ENCODE measurements at places on chromosomes 13 and 19.

DNA sequence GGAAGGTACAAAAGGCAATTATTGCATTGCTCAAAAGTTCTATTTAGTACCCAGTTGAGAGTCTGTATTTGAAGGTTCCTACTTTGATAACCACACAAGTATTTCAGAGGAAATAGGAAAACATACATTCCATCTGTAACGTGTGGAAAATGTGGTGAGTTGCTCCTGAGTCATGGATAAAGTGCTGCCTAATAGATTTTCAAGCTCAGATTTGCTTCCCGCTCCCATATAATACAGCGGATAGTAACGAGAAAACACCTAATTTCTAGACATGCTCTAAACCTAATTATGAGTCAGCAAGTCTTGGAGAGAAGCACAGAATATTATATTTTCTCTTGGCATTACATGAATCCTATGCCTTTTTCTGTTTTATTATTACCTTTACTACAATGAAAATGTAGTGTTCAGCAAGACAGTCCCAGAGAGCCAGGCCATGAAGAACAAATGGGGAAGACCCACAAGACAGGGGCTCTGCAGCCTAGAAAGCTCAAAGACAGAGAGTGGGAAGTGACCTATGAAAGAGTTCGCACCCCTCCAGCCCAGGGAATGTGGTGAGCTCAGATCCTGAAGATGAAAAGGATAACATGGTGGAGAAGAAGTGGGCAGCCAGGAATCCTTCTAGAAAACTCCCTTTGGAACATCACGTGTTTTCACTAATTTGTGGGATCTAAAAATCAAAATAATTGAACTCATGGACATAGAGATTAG lies 116.1 kb downstream of the STARD13 start:
- no peak for DNase-seq

- DNase-seq = no peak
These were observed 171.4 kb downstream of the OXGR1 start for GRCh38 chr13:96822895-96823294.

DNA sequence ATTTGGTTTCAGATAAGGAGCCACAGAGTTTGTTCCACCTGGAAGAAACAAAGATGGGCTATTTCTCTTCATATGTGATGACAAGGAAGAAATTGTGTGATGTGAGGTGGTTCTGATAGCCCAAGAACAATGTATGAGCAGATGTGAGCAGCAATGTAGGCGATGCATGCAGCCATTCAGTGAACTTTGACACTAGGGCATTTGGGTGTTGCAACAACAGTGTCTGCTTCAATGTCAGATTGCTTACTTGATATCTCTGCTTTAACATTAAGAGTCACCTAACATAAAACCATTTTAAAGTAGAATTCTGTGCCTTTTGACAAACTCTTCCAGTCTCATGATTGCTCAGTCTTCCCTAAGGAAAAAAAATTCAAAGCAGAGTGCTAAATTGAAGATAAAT lies 865.4 kb downstream of the SLITRK6 start:
- DNase-seq = no peak

GRCh38 chr19:9018163-9018875 lies 8.1 kb upstream of the MUC16 start:
- no peak for DNase-seq

DNA sequence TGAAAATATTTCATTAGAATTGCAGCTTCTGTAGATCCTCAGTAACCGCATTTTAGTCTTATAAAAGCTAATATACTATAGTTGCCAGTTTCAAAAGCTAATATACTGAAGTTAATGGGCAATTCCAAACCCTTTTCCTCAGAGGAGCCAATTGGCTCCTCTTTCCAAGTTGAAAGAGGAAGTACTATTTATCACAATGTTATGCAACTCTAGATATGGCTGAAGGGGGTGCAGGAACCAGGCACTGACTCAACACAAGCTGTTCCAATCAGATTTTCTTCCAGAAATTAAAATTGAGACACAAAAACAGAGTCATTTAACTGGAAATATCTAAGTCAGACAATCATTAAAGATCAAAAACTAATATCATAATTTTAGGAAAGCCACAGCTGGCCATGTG lies 258.9 kb downstream of the PCDH20 start:
- DNase-seq = no peak

DNA sequence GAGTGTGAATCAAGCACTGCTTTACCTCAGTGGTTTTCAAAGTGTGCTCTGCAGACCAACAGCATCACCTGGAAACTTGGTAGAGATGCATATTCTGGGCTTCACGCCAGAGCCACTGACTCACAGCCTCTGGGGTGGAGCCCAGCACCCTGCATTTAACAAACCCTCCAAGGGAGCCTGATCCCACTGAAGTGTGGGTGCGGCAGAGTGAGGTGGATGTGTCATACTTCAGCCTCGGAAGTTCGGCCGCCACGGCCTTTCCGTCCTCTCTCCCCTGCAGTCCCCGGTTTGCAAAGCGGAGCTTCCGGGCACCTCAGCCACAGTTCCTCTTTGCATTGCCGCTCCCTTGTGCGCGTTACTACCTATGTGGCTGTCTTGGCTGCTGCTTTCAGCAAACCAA lies 33.3 kb upstream of the MICU2 start:
- DNase-seq = no peak

GRCh38 chr13:30803749-30804148 lies 68.4 kb downstream of the ALOX5AP start:
- DNase-seq = no peak

- no peak for DNase-seq
These were observed 2.0 kb upstream of the GPR18 start for GRCh38 chr13:99260216-99260615.

DNA sequence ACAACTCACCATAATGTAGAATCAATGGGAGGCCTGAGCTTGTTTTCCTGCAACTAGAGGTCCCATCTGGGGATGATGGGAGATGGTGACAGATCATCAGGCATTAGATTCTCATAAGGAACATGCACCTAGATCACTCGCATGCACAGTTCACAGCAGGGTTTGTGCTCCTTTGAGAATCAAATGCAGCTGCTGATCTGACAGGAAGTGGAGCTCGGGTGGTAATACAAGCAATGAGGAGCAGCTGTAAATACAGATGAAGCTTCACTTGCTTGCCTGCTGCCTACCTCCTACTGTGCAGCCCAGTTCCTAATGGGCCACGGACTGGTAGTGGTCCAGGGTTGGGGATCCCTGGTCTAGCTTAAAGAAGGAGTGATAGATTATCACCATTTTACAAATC lies 33.0 kb downstream of the KPNA3 start:
- DNase-seq = no peak

DNA sequence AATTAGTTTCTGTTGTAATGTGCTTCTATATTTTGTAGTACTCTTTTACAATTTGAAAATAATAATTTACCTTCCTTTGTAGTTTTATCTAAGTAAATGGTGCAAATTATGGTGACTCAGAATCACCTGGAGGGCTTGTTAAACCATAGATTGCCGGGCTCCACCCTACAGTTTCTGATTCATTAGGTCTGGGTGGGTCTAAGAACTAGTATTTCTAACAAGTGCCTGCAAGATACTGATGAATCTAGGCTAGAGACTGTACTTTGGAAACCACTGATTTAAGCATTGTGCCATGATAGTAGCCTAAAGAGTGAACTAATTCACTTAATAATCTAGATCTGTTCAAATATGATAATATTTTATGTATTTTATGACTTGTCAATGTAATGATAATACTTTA lies 437.4 kb upstream of the SPRY2 start:
- DNase-seq = no peak

All from stimulated activated CD4-positive, alpha-beta T cell treated with anti-CD3 and anti-CD28 coated beads, Interleukin-15, amount 100 ng/mL, for 1 hour (primary cell).